OCI-LY7 (cell line): ENCODE measurements at places on chromosomes 2 and 18.
A peak's percentile ranks its signal among the peaks of the same experiment; 100 is the strongest.

DNA sequence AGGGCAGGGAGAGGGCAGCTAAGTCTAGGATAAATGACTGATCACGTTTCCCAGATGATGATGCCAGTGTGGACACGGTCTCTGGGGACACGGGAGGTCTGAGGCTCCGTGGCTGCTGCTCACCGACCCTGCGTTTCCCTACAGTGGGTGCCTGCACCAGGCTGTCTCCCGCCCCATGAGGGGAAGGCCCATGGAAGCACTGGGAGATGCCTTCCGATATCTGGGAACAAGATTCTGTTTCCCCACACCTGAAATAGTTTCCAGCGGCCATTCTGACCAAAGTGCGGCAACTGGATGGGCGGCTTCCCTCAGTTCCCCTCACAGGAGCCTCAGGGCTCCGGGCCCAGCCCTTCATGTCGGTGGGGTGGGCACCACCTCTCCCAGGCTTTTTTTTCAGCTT is 83.1 kb downstream of the EDAR start:
- no peak for DNase-seq

DNA sequence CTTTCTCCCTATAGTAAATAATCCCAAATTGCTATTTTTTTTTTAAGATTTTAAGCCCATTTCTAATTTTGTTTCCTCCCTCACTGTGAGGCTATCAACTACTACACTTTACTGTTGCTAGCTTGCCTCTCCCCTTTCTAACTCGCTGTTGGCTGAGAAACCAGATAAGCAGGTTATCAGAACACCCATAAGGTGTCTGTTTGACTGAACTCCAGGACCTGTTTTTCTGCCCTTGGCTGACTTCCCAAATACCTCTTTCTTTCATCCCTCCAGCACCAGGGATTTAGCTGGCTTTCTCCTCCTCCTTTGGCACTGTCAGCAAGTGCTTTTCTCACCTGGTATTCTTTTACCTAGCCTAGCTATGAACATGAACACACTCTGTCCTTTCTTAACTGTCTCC is 11.1 kb downstream of the TRAK2 start:
- no peak for DNase-seq

DNA sequence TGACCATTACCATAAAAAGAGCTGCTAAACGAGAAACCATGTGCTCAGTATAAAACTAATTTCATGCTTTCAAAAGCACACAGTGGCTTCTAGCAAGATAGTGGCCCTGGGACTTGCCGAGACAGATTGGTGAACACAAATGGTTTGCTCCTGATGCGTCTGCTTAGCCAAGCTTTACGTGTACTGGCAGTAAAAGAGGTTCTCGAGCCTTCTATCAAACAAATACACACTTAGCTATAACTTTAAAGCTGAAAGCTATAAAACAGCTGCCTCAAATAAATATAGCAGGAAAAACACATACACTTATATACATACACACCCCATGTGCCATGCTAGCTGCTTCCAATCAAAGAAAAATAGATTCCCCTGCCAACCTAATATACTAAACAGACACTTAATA is 117.0 kb downstream of the ZNF385B start:
- DNase-seq: no peak

- peak; percentile 14 for DNase-seq
These were observed 732 bp upstream of the ANXA4 start for GRCh38 chr2:69741229-69741574.

GRCh38 chr2:216624251-216624650 is 9.0 kb upstream of the IGFBP2 start:
- no peak for DNase-seq

DNA sequence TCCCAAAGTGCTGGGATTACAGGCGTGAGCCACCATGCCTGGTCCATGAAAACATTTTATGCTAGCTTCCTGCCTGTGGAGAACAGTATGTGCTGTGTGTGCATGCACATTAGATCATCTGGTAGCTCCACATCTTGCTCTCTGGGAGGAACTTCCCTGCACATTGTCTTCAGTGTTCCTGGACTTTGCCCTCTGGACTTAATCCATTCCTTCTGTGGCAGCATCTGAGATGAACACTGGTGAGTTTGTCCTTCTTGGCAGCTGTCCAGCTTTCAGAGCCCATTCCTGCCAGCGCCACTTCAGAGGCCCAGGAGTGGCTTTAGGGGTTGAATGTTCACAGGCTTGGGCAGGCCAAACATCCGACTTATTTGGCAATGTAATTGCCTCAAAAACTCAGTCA is 65.2 kb downstream of the POU3F3 start:
- DNase-seq: no peak

DNA sequence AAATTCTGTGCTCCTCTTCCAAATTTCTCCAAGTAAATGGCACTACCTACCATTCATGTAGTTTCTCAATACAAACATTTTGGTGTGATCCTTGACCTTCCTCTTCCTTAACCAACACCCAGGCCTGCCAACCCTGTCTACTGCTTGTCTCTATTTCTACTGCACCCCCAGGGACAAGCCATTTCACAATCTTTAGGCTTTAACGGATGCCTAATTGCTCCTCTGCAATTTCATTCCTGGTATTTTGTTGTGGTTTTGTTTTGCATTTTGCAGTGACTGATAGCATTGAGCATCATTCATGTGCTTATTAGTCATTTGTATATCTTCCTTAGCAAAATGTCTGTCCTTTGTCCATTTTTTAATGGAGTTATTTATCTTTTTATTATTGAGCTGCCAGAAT is 10.0 kb downstream of the FAP start:
- no peak for DNase-seq

DNA sequence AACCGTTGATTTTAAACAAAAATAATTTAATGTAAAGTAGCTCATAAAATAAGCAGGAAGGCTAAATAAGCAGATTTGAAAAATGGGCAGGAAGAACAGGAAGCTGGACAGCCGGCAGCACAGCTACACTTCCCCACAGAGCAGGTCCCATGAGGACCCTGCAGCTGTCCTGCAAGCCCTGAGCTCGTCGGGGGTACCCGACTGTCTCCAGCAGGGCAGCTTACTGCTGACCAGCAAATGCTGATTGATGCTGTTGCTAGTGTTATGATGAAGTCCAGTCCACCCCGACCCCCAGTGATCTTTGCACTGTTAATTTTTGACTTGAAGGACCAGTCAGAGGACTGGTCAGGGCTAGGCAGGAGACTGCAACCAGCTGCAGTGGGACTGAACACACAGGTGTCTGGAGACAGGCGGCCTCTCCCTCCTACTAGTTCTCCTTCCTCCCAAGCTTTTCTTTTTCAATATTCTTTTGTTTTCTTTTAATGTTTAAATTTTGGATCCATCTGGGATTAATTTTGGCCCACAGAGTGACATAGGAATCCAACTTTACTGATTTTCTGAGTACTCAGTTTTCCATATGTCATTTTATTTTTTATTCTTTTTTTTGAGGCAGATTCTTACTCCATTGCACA is 27.7 kb downstream of the POLE4 start:
- peak; percentile 13 for DNase-seq

DNA sequence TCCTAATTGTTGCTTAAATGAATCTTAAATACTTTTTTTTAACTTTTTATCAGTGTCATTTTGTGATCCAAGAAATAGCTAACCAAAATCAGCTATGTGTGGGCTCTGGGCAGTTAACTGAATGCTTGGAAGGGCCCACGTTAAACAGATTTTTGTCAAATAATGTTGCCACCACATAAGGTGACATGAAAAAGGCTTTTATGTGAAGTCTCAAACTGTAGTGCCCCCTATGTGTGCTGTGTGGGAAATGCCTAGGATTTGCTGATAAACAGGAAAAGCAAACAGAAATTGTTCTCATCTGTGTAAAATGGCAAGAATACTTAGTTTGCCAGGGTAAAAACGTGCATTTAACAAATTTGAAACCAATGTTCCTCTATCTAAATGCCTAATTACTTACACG is 242.2 kb downstream of the ZNF516 start:
- peak; percentile 13 for DNase-seq

- DNase-seq: no peak
These were observed 187.3 kb upstream of the MSH6 start for GRCh38 chr2:47595687-47596086.

GRCh38 chr2:97741251-97741650 is 27.9 kb downstream of the ZAP70 start:
- no peak for DNase-seq

DNA sequence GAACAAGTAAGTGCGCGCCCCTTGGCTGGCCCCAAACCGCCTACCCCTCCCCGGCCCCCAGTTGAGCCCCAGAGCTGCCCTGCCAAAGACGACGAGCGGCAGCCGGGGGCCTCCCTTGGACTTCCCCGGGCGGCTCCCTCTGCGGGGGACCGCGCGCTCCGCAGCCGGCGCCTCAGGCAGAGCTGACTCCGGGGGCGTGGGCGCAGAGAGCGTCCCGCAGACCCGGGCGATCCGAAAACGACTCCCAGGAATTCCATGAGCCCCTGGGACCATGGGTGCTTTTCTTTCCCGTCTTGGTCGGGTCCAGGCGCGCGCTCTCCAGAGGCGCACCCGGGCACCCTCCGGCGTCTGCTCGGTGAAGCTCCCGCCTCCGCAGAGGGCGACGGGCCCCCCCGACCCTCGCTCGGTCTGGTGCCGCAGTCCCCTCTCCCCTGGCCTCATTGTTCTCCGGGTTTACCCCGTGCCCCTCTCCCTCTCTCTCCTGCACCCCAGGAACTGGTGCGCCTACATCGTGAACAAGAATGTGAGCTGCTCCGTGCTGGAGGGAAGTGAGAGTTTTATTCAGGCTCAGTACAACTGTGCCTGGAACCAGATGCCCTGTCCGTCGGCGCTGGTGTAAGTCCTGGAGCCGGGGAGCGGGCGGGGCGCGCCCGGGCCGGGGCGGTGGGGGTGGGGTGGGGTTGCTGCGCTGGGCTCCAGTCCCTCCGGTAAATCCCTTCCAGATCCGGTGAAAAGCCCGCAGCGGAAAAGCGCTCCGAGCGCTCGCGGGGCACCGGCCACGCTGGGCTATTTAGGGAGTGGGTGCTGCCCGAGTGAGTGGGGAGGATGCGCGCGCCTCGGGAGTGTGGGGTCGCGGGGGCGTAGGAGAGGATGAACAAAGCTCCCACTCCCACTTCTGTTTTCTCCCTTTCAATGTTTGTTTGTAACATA is 776 bp downstream of the EMILIN2 start:
- DNase-seq: no peak

DNA sequence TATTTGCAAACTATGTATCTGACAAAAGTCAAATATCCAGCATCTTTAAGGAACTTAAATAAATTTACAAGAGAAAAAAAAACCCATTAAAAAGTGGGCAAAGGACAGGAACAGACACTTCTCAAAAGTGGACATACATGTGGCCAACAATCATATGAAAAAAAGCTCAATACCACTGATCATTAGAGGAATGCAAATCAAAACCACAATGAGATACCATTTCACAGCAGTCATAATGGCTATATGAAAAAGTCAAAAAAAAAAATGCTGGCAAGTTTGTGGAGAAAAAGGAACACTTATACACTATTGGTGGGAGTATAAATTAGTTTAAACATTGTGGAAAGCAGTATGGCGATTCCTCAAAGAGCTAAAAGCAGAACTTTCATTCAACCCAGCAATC is 130.3 kb upstream of the LHCGR start:
- no peak for DNase-seq

- DNase-seq: no peak
These were observed 194.1 kb upstream of the FANCL start for GRCh38 chr2:58435246-58435645.
